Activated CD4-positive, alpha-beta T cell treated with anti-CD3 and anti-CD28 coated beads, Interleukin-10, Interleukin-2, amounts not matched to agents 100 ng/mL and 50 ng/mL, durations not matched to agents 16 hours and 8 hours (primary cell): ENCODE measurements at places on chromosomes 7 and 10.

GRCh38 chr10:107163076-107163855, 1.2 kb downstream of the SORCS1 start:
- no peak for DNase-seq

DNA sequence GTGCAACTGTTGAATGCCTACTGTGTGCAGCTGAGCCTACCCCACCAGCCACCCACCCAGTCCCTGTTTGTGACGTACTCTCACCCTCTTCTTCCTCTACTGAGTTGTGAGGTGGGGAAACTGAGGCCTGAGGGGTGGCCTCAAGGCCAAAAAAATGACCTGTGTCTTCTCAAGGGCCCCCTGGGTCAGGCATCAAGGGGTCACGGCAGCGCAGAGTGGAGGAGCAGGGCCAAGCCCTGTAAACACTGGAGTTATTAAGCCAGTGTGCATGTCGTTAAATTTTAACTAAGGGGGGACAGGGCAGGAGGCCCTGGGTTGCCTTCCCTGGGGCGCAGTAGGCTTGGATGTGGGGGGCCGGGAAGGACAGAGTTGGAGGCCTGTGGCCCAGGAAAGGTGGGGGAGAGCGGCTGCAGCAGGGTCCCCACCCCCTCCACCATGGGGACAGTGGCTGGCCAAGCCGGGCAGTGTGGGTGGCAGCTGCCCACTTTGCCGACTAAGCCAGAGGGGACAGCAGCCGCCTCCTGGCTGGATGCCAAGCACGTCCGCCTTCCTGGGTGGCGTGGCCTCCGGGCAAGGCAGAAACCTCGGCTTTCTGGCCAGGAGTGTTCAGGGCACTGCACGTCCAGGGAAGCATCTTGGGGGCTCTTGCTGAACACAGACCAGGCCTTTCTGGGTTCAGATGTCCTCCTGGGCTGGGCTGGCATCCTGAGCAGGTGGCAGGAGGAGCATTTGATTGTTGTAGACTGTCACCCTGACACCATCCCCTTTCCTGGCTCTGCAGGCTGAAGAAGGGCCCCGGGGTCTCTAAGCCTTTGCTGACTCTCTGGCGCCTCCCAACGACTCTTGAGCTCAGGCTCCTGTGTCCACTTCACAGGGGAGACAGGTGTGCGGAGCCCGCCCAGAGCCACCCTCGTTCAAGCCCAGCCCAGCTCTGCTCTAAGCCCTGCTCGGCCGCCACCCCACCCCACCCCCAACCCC, 1.9 kb downstream of the SLC29A4 start:
- DNase-seq = peak; percentile 32

GRCh38 chr7:155795951-155796350, 16.3 kb downstream of the SHH start:
- DNase-seq = no peak

DNA sequence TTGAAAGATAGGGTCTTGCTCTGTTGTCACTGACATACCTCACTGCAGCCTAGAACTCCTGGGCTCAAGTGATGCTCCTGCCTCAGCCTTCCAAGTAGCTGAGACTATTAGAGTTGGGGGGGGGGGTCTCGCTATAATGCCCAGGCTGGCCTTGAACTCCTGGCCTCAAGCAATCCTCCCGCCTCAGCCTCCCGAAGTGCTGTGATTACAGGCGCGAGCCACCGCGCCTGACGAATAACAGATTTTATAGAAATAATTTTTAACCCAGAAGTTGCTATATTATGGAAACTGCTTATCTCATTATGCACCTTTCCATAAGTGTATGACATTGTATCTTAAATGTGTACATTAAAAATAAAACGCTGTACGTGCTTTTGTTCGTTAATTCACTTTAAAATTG, 846 bp downstream of the ANKRD26 start:
- no peak for DNase-seq

GRCh38 chr7:150479023-150479716, 28.7 kb downstream of the GIMAP8 start:
- no peak for DNase-seq

- peak; percentile 58 for DNase-seq
These were observed 868 bp downstream of the TIAL1 start for GRCh38 chr10:119595676-119596515.
